ENCODE measurements at places on chromosomes 4 and X. TPM values are rescaled to one million over a fixed set of nuclear protein-coding genes. Genes with fewer than 3 reads are reported as not detected.

The DOK7 gene
- not detected for total RNA-seq

The ETDA gene
- total RNA-seq = not detected

The IBSP gene
- total RNA-seq = not detected

The GCNA gene
- total RNA-seq = 3.3 TPM

The KCNIP4 gene
- not detected for total RNA-seq

The REELD1 gene
- not detected for total RNA-seq

The NALF2 gene
- 0.88 TPM for total RNA-seq

The SUPT20HL1 gene
- total RNA-seq = not detected

The UCP1 gene
- total RNA-seq = not detected

The AFF1 gene
- 44.3 TPM for total RNA-seq

The CT45A3 gene
- not detected for total RNA-seq

The MUC7 gene
- total RNA-seq = not detected

The GRIA2 gene
- total RNA-seq = not detected

The PAGE2B gene
- 0.45 TPM for total RNA-seq
